ENCODE measurements at places on chromosomes 2 and 18.

DNA sequence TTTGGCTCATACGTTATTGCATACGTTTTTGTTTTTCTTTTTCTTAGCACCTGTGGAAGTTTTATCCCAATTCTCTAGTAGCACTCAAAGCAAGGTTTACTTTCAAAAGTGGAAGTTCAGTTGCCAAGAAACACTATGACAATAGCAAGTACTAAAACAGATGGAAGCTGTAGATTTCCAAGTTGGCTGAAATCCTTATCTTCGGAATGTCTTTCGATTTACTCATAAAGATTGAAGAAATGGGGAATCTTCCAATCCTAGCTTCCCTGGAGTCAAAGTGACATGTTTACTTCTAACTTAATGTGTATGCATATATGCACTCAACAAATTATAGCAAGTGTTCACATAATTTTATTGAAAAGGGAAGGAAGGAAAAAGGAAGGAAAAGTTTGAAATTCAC, 307.4 kb downstream of the CTNNA2 start:
- no peak for DNase-seq

GRCh38 chr2:70380621-70381020, 78.8 kb upstream of the FAM136A start:
- DNase-seq, result no peak

- DNase-seq, result no peak
These were observed 85.4 kb upstream of the CAVIN2 start for GRCh38 chr2:191932286-191932685.

DNA sequence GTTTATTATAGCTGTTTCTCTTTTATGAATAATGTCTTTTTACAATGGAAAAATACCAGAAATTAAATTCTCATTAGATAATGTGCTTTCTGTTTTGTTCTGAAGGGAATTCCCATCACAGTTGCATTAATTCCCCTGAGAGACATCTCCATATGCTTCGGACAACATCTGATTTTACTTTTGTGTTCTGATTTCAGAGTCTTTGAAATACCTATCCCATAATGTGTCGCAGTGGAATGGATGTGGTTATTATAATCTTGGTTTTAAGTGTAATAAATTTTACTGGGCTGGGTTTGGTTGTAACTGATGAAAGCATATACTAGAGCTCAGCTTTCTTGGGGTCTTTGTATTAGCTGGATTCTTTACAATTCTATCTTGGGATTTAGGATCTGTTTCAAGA, 12.5 kb downstream of the SPTBN1 start:
- DNase-seq, result no peak

- peak; percentile 54 for DNase-seq
These were observed 683 bp upstream of the DNAJC27 start for GRCh38 chr2:24972315-24972961.

- DNase-seq, result no peak
These were observed 11.7 kb downstream of the D2HGDH start for GRCh38 chr2:241746084-241746483.

DNA sequence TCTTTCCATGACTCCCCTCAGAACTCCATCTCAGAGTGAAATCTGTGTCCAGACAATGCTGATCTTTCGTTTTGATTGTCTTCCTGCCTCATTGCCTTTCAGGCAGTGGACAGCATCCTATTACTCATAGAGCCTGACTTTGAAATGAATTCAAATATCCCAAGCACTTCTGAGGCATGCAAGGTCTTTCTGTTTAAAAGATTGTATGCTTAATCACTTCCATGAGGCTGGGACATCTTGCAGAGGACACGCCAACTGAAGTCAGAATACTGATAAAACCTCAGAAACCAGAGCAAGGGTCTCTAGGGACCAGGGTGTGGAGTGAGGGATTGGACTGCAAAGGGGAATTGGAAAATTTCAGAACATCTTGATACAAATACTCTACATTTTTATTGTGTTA, 836.5 kb upstream of the ID2 start:
- no peak for DNase-seq

GRCh38 chr18:45241271-45241670, 374.0 kb upstream of the SLC14A2 start:
- DNase-seq, result no peak

- DNase-seq, result no peak
These were observed 462.1 kb upstream of the ID2 start for GRCh38 chr2:8219631-8220355.

- DNase-seq, result no peak
These were observed 279.6 kb upstream of the ID2 start for GRCh38 chr2:8402222-8402621.

- DNase-seq, result no peak
These were observed 21.9 kb downstream of the CCBE1 start for GRCh38 chr18:59675346-59675745.

GRCh38 chr2:96103187-96103601, 13.2 kb downstream of the ADRA2B start:
- no peak for DNase-seq

DNA sequence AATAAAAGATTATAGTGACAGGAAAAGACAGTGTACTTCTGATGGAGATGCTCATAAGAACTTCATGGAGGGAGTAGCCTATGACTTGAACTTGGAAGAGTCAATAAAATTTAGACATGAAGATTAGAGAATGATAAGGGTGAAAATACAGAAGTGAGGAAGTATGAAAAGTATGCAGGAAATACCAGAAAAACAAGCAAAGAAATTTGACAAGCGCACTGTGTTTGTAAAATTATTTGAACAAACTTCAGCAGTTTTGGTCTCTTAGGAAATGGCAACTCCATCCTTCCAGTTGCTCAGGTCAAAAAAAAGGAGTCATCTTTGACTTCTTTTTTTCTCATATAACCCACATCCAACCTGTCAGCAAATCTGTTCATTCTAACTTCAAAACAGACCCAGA, 864.0 kb upstream of the ZEB2 start:
- no peak for DNase-seq

- no peak for DNase-seq
These were observed 49.2 kb upstream of the FRZB start for GRCh38 chr2:182915369-182916326.

DNA sequence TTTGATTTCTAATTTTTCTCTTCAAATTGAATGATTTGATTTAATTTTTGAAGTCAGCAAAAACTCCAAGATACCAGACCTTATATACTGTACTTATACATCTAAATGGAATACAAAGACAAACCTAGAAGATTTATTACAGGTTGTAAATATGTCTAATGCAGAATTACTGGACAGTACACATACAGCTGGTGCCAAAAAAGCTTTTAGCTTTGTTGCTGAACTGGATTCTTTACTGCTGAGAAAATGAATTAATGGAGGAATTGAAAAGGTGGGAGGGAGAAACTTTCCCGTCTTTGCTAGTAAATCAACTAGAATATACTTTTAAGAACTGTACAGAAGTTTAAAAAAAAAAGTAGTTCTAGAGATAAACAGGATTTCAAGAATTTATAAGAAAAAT, 17.5 kb downstream of the C1D start:
- DNase-seq, result no peak

GRCh38 chr2:101706819-101707177, 9.3 kb downstream of the MAP4K4 start:
- DNase-seq, result peak; percentile 36

GRCh38 chr2:178401994-178402437, 49.0 kb downstream of the PRKRA start:
- DNase-seq, result no peak

DNA sequence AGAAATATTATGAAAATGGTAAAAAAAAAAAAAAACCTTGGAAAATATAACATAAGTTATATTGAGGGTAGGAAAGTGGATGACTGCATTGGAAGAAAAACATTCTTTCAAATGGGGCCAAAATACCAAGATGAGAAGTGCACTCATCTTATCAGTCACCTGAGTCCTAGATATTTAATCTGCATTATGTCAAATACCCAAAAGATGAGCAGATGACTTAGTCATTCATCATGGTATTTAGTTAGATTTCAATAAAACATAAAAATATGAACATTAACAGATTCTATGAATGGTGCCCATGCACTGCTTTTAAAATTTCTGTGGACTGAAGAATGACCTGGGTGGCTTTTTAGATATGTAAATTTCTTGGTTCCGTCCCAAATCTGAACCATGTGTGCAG, 56.9 kb downstream of the HNMT start:
- no peak for DNase-seq

DNA sequence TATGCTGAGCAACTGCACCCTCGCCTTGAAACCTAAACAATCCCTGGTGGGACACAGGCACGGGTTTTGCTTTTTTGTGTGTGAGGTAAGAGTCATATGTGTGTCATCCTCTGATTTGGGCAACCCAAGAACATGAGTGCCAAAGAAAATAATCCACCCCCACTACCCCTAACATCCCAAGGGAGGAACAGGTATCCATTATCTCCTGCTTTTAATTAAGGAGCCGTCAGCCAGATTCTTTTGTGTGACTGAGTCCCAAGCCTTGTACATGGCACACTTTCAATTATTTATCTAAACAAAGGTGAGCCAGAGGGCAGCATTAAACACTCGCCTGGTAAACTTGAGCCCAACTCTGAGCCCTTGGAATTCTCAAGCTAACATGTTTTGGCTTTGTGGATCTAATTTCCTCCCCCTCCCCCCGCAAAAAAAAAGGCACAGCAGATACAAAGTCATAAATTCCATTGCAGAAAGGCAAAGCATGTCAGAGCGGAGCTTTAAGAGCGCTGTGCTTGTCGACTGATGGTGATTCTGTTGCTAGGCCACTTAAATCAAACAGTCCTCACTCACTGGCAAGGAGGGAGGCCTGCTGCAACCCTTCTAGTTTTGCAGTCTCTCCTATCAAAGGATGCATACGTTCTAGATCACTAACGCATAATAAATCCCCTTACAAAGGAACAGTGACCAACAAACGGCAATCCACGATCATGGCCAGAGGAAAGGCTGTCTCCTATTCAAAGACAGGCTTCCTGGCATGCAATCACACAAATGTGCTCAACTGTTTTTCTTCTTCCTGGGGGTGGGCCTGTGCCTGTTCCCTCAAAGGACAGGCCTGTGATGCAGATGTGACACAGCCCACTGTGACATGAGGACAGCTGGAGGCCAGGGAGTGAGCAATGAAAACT, 143.5 kb upstream of the LMAN1 start:
- no peak for DNase-seq

DNA sequence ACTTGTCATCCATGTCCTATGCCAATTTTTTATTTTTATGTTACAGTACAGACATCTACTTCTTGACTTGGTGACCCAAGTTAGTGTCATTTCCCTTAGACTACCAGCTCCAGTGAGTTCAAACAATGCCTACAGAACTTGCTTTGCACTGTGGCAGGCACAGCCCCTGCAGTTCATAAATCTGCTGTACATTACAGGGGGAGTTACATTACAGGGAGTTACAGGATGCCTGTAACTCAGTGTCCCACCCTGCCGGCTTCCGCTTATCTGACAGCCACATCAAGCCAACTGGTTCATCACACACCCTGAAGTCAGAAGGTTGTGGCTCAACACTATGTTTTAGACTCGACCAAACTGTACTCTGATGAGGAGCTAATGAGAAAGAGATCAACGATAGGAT, 7.8 kb upstream of the NPAS2 start:
- peak; percentile 41 for DNase-seq

DNA sequence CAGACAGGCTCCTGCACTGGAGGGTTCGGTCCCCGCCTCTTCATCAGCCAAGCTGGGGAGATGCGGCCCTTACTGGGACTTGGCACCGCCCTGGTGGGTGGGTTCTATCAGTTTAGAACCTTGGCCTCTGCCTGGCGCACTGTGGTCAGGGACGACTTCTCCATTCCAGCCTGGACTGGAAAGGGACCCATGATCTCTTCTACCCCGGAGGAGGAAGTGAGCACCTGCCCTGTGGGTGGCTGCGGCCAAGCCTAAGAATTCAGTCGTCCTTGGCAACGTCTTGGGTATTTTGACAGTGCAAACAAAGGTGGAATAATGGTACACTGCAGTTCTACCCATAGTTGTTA, 106.9 kb upstream of the CD302 start:
- no peak for DNase-seq

- no peak for DNase-seq
These were observed 128.1 kb upstream of the SERTAD2 start for GRCh38 chr2:64781711-64782390.

- DNase-seq, result no peak
These were observed 2.0 kb upstream of the C2orf68 start for GRCh38 chr2:85613717-85614515.
